ENCODE measurements at places on chromosomes 12 and 14.

GRCh38 chr12:15329891-15330290, 7.6 kb downstream of the PTPRO start:
- DNase-seq, result no peak

- no peak for DNase-seq
Observed at GRCh38 chr14:105425823-105426247, 6.2 kb downstream of the MTA1 start.

DNA sequence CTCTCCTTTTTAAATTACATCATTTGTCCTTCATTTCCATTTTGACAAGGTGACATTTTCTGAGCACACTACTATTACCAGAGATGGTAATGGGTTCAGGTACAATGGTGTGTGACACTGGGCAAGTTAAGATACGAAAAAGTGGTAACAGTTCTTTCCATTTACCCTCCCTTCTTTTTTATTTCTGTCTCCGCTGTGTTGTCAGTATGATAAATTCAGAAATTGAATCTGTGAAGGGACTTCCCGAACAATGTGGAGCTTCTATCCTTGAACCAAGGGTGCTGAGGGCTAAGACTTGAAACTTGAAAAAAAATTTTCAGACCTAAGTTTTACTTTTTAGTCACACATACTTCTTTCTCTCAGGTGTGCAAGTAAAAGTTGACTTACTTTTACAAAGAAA, 103.7 kb downstream of the ERC1 start:
- DNase-seq, result no peak

DNA sequence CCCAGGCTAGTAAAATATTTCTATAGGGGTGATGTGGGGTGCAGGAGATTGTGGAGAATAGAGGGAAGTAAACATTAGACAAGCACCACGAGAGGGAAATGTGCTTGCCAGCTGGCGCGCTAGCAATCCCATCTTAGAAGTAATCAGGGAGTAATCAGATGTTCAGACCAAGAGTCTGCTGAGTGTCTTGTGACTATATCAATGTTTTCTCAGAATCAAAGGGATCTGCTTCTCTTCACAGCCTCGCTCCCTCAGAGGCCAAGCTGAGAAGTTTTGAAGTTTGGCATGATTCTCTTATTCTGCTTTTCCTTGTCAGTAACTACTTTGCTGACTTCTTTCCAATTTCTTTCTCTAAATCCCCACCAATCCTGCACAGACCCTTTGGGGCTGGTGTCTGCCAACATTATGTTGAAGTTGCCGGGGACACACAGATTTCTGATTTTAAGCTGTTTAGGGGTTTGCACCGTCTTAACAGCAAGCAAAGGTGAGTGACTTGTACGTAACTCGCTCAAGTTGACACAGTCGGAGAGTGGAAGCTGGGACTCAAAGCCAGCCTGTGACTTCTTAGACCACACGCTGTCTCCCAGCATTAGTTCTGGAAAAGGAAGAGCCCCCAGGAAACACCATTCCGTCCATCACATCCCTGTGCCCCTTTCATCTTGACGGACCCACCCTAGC, 22.0 kb upstream of the TSPAN9 start:
- DNase-seq, result no peak

DNA sequence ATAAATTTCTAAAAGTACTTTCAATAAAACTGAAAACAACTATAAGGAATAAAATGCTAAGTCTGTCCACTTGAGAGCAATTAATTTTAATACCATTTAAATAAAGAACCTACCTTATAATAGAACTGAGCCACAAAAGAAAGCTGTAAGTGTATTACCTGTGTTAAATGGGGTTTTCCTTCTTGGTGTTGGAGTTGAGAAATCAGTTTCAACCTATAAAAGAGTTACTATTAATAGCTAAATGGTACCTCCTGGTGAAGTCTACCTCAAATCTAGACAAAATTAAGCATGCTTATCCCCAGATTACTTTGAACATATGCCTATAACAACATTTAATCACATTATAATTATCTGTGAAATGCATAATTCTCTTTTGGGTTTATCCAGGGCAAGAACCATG, 48.8 kb downstream of the MIS18BP1 start:
- DNase-seq, result no peak

- no peak for DNase-seq
Observed at GRCh38 chr12:42140901-42141300, 3.8 kb downstream of the GXYLT1 start.

DNA sequence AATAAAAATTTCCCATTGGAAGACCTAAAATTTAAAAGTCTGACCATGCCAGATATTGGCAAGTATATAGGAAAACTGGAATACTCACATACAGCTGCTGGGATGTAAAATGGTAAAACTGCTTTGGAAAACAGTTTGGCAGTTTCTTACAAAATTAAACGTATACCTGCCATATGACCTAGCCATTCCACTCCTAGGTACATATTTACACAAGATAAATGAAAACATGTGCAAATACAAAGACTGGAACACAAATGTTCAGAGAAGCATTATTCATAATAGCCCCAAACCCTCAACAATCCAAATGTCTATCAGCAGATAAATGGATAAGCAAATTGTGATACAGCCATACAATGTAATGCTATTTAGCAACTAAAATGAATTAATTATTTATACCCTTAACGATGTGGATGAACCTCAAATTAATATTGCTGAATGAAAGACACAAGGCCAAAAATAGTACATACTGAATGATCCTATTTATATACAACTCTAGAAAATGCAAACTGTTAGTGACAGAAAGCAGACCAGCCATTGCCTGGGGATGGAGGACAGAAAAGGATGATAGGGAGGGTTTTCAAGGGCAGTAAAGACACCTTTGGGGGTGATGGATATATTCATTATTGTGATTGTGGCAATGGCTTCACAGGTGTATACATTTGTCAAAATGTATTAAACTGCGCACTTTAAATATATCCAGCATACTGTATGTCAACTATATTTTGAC, 21.3 kb upstream of the TCP11L2 start:
- no peak for DNase-seq

DNA sequence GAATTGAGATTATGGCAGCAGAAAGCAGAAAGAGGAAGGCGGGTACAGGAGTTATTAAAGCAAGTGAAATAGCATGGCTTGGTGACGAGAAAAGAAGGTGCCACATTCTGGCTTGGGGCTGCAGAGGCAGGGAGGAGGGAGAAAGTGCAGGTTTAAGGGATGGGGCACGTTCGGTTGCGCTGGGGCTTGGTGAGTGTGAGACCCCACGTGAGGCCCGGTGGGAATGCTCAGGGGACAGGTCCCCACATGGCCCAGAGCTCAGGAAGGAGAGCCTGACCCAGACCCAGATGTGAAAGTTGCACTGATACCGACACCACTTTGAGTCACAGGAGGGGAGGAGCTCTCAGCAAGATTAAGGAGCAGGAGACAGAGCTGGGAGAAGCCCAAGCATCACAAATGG, 187.1 kb downstream of the PIWIL1 start:
- no peak for DNase-seq
